Aorta (tissue), 5 donors: ENCODE measurements at places on chromosomes 3 and 15. TPM values are rescaled to one million over a fixed set of nuclear protein-coding genes. Genes with fewer than 3 reads are reported as not detected.

DNA sequence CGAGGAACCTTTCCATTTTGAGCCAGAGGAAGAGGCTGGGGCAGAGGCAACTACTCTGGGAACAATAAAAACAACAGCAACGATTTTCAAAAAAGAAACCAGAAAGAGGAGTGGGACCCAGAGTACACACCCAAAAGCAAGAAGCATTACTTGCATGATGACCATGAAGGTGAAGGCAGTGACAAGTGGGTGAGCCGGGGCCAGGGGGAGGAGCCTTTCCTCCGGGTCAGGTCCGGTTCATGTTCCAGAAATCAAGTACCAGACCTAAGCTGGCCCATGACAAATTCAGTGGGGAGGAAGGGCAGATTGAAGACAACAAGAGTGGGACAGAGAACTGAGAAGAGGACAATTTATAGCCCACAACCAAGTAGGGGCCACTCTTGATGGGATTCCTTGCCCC lies 77.2 kb upstream of the STT3B start:
- no peak for DNase-seq

DNA sequence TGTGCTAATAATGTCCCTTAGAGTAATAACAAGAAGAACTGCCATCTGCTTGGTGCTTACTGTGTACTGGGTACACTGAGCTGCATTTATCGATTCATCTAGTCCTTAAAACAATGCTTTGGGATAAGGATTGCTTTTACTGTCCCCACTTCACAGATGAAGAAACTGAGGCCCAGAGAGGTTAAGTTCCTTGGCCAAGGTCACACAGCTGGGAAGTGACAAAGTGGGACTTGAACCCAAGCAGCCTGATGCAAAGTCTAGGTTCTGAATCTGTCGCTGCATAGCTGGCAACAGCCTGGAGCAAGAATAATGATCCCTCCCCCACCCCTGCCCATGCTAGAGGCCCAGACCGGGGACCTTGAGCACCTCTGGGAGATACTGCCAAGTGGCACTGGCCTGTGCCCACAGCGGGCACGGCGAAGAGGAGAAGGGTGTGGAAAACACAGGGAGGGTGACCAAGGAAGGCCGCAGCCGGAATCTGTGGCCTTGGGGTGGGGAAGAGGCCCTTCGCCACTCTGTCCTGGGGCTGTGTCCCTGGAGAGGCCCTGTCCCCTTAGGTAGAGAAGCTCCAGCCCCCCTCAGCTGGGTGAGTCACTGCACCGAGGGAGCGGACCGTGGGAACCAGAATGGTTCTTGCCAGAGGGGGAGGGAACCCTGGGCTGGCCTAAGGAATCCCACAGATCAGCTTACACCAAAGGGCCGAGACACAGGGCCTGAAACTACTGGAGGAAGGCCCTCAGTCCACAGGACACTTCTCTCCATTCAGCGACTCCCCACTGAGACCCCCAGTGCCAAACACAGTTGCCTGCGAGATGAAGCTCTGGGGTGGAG lies 3.5 kb downstream of the PLXND1 start:
- DNase-seq, result peak; percentile 91

Gene SLC22A14
- 0.42 TPM for total RNA-seq

DNA sequence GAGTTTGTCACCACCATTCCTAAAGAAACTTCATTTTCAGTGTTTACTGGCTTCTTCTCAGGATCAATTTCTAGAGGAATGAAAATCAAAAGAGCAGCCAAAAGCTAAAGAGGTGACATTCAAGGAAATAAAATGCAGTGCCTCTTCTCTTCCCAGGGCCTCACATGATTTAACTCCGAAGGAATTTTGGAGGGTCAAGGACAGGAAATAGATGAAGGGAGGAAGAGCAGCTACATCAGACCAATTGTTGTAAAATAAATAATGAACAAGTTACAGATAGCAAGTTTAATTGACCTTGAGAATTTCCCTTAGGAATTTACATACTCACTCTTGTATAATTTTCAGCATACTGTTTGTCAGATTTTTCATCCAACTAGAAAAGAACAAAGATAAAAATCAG lies 78.1 kb downstream of the LRRFIP2 start:
- no peak for DNase-seq

Gene AGTR1
- total RNA-seq, result 8.5 TPM

- DNase-seq, result no peak
These were observed 21.7 kb downstream of the XYLB start for GRCh38 chr3:38368238-38368637.

DNA sequence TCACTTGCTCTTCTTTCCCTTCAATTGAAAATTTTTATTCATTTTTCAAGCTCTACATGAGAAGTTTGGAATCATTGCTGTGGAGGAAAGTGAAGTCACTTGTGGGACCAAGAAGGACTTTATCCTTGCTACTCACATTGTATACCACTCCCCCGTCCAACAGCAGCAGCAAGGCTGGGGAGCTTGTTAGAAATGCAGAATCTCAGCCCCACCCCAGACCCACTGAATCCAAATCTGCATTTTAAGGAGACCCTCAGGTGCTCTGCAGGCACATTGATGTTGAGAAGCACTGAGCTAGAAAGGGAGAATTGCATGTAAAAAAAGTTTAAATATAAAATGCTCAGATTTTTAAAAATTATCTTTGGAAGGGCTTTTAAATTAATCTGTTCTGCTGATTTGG lies 202.3 kb upstream of the MRPL3 start:
- DNase-seq, result no peak

- no peak for DNase-seq
These were observed 324.5 kb upstream of the GBE1 start for GRCh38 chr3:82085851-82086475.

Gene ZCWPW2
- total RNA-seq, result 1.6 TPM
